Endodermal cell (in vitro differentiated cells): ENCODE measurements at places on chromosomes 5 and 9.

- no peaks in the 10 kb centered on the region for H3K4me1 ChIP-seq
- H3K36me3 ChIP-seq = no peaks in the 10 kb centered on the region
- no peak overlapping the region for H3K27ac ChIP-seq
- H3K27me3 ChIP-seq = peaks cover 23% of the 10 kb centered on the region
- no peak overlapping the region for H3K4me3 ChIP-seq
- DNase-seq = no peak
Measured at GRCh38 chr5:149143470-149143869, 2.2 kb downstream of the ABLIM3 start.

GRCh38 chr9:88818495-88819201 is 172.6 kb upstream of the S1PR3 start:
- H3K27me3 ChIP-seq = no peaks in the 10 kb centered on the region
- H3K4me1 ChIP-seq = peaks cover 7% of the 10 kb centered on the region
- H3K4me3 ChIP-seq = no peak overlapping the region
- H3K27ac ChIP-seq = peak overlapping the region; percentile 21
- H3K36me3 ChIP-seq = no peaks in the 10 kb centered on the region
- DNase-seq = peak; percentile 78

- no peaks in the 10 kb centered on the region for H3K27me3 ChIP-seq
- H3K36me3 ChIP-seq = no peaks in the 10 kb centered on the region
- no peak overlapping the region for H3K27ac ChIP-seq
- DNase-seq = no peak
- H3K4me1 ChIP-seq = no peaks in the 10 kb centered on the region
Measured at GRCh38 chr9:18595597-18595996, 121.6 kb downstream of the ADAMTSL1 start.

DNA sequence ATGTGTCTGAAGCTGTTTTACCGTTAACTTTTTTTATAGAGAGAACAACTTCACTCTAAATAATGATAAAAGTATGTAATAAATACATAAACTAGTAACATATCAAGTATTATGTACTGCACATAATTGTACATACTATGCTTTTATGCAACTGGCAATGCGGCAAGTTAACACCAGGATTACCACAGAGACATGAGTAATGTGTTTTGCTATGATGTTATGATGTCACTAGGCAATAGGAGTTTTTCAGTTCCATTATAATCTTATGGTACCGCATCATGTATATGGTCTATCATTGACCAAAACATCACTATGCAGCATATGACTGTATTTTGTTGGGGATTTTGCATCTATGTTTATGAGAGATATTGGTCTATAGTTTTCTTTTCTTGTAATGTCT is 326.4 kb upstream of the TARS1 start:
- H3K4me1 ChIP-seq = no peaks in the 10 kb centered on the region
- DNase-seq = no peak
- no peak overlapping the region for H3K27ac ChIP-seq
- no peaks in the 10 kb centered on the region for H3K36me3 ChIP-seq
- H3K4me3 ChIP-seq = no peak overlapping the region

GRCh38 chr5:26791021-26791420 is 247.4 kb downstream of the CDH9 start:
- no peak overlapping the region for H3K4me3 ChIP-seq
- no peaks in the 10 kb centered on the region for H3K27me3 ChIP-seq
- no peak overlapping the region for H3K27ac ChIP-seq
- no peaks in the 10 kb centered on the region for H3K36me3 ChIP-seq

DNA sequence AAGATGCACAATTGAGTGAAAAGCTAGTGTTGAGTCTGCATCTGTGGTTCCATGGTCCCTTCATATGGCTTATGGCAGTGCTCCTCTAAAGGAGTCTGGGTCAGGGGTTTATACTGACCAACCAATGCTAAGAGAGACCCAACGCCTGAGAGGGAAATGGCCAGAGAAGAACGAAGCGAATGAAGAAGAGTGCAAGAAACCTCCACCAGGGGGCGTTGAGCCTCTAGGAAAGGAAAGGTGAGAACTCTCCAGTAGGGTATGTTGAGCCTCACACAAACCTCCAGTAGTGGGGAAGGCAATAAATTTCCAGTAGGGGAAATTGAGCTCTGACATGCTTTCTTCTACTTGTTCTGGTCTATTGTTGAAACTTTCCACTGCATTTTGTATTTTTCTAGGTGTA is 470.6 kb downstream of the PRDM9 start:
- DNase-seq = peak; percentile 95
- no peaks in the 10 kb centered on the region for H3K36me3 ChIP-seq
- peak overlapping the region; percentile 57 for H3K4me3 ChIP-seq
- H3K27ac ChIP-seq = no peak overlapping the region
- H3K27me3 ChIP-seq = no peaks in the 10 kb centered on the region
- H3K4me1 ChIP-seq = no peaks in the 10 kb centered on the region

DNA sequence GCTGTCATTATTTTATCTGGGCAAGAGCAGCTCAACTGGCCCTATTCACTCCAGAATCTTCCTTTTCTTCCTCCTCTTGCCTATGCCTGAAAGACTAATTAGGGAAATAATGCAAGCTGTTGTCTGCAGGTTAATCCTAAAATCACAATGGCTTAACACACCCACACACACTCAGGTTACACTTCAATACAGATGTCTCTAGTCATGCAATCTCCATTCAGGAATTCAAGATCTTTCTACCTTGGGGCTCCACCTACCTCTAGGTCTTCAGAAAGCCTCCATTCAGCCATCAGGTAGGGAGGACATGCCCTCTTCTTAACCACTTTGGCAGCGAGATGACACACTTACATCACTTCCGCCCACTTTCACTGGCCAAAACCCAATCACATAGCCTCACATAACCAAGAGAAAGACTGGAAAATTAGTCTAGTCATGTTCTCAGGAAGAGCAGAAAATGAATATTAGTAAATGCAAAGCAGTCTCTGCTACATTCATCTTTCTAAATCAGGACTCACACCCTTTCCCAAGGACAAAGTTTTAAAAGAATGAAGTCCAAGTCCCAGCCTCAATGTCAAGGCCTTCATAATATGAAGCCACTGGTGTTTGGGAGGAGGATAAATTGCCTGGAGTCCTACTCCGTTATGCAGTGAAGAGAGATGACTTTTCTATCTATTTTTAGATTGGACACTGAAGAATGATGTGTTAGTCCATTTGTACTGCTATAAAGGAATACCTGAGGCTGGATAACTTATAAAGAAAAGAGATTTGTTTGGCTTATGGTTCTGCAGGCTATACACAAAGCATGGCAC is 428.1 kb downstream of the EFNA5 start:
- no peaks in the 10 kb centered on the region for H3K36me3 ChIP-seq
- DNase-seq = no peak
- no peak overlapping the region for H3K27ac ChIP-seq
- H3K4me1 ChIP-seq = no peaks in the 10 kb centered on the region
- H3K4me3 ChIP-seq = no peak overlapping the region
